PC-3 (cell line): ENCODE measurements at places on chromosomes 16 and 17. TPM values are rescaled to one million over a fixed set of nuclear protein-coding genes. Genes with fewer than 3 reads are reported as not detected.

- peak; percentile 48 for DNase-seq
Observed at GRCh38 chr17:41959336-41960095, 7.1 kb upstream of the CNP start.

- DNase-seq: no peak
Observed at GRCh38 chr16:56862776-56863175, 2.2 kb upstream of the SLC12A3 start.

- DNase-seq: no peak
Observed at GRCh38 chr16:23836078-23836403, 258 bp downstream of the PRKCB start.

DNA sequence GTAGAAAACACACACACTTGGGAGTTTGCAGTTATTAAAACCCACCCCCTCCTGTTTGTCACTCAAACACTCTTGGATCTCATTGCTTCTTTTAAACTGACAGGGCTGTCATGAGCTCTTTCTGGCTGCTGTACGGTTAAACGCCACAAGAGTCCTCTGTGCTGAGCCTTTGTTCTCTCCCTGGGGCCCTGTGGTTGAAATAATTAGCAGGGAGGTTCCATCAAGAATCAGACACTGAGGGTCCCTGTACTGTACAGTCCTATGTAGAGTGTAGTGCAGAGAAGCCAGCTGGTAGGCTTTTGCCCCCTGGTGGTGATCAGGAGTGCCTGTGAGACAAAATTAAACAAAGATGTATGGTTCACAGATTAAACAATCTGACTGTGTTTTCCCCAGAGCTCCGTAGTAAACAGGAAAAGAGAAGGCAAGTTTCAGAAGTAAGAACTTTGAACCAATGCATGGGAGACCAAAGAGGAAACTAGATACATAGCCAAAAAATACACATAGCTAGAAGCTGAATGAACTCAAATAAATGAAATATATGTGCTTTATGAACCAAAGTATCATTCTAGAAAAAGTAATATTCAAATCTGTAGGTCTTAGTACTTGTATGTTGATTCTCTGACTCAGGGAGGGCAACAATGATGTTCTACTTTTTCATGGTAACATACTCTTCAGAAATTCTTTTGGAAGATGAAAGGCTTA is 1.4 kb upstream of the SSH2 start:
- peak; percentile 62 for DNase-seq

GRCh38 chr17:74954665-74955421 is 17.7 kb downstream of the HID1 start:
- DNase-seq: no peak

- peak; percentile 63 for DNase-seq
Observed at GRCh38 chr17:8991514-8992285, 26.2 kb upstream of the PIK3R5 start.

DNA sequence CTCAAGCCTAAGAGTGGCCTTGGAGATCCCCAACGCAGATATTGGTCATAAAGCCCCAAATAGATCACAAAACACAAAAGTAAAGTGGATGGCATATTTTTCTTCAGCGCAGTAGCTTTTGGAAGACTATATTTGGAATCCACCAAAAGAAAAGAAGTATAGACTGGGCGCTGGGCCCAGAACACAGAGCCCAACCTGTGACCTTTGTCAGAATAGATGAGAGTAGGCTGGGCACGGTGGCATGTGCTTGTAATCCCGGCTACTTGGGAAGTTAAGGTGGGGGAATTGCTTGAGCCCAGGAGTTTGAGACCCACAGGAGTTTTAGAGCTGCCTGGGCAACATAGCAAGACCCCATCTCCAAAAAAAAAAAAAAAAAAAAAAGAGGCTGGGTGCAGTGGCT is 14.6 kb downstream of the SCIMP start:
- DNase-seq: no peak

- peak; percentile 48 for DNase-seq
Observed at GRCh38 chr16:80948886-80949493, 57.7 kb downstream of the CMC2 start.

DNA sequence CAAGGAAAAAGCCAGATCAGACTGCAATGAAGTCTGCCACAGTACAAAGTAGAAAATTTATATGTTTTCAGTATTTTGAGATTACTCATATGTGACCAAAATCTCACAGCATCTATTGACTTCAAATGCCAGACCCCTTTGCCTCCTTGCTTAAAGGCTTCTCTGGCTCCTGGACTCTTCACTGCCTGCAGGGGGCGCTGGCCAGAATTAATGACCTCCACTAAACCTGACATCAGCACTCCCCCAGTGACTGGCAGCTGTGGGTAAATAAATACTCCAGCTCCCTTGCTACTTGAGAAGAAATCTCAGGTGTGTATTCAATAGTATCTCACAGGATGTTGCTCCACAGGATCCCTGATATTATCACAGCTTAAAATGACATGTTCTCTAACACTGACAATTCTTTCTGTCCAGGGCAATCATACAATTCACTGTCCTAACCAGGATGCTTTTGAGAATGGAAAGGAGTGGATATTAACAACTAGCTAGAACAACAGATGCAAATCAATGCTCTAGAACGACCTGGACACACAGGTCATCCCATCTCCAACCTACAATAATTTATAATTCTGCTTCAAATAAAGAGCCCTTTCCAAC is 4.0 kb downstream of the BECN1 start:
- DNase-seq: peak; percentile 69

- DNase-seq: no peak
Observed at GRCh38 chr16:20410121-20410723, 888 bp downstream of the ACSM5 start.

DNA sequence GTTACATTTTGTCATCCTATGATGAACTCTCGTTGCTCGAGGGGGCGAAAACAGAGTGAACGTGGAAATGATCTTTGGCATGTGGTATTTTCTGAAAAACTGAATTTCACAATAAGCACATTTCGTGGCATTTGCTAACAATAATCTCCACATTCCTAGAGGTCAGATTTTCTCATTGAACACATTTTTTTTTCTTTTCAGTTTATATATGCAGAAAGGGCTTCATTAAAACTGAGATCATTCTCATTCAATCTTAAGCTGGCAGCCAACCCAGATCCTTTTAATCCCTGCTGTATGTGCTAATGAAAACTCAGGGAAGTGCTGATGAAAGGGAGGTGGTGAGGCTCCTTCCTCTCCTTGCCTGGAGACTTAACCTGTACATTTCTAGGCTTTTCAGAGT is 52.6 kb downstream of the PRKCA start:
- DNase-seq: no peak

GRCh38 chr17:39927929-39928857 is 661 bp downstream of the LRRC3C start:
- no peak for DNase-seq

GRCh38 chr16:56047307-56048234 is 143.7 kb upstream of the GNAO1 start:
- no peak for DNase-seq

DNA sequence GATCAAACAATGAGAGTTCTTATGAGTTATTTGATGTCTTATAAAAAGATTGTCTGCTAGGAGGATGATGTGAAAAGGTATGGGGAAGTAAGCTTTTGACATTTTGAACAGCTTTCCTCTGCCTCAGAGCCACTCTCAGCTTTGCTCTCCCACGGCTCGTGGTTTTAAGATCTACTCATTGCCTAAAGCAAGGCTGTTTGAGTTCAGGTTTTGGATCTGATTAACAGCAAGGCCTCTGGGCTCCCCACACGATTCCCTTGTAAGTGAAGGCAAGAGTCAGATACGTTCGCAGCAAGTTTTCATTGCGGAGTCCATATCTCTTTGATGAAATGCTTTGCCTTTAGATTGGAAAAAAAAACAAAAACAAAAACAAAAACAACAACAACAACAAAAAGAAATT is 515.0 kb upstream of the SALL1 start:
- no peak for DNase-seq

DNA sequence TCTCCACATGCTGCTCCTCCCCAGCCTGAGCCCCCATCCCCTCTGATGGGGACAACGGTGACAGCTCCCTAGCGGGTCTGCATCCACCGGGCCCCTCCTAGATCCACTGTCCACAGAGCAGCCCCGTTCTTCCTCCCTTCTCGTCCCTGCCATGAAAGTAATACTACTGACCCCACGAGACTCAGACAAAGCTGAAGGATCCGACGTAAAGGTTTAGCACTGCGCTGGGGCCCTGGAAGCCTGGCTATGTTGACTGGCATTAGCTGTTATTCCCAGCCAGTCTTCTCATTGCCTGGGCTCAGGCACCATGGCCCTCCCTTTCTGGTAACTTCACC is 30.7 kb downstream of the VAC14 start:
- DNase-seq: no peak

DNA sequence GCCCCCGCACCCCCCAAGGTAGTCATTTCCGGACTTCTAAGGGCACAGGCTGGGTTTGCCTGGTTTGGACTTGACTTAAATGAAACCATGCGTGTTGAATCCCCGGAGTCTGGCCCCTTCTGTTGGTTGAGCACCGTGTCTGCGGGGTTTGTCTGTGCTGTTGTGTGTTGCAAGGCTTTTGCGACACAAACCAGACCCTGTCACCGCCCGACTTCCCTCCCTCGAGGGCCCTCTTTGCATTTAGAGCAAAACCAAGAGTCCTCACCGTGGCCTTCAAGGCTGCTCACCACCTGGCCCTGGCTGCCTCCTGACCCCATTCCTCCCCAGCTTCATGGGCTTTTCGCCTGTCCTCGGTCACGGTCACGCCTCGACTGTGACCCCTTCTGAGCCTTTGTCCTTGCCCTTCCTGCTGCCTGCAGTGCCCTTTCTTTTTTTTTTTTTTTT is 7.4 kb downstream of the CRISPLD2 start:
- no peak for DNase-seq

GRCh38 chr16:70725024-70725911 is 39.4 kb upstream of the MTSS2 start:
- no peak for DNase-seq

GRCh38 chr16:67504031-67505021 is 21.0 kb upstream of the AGRP start:
- peak; percentile 35 for DNase-seq

- no peak for DNase-seq
Observed at GRCh38 chr17:82970067-82970466, 109.3 kb upstream of the METRNL start.

DNA sequence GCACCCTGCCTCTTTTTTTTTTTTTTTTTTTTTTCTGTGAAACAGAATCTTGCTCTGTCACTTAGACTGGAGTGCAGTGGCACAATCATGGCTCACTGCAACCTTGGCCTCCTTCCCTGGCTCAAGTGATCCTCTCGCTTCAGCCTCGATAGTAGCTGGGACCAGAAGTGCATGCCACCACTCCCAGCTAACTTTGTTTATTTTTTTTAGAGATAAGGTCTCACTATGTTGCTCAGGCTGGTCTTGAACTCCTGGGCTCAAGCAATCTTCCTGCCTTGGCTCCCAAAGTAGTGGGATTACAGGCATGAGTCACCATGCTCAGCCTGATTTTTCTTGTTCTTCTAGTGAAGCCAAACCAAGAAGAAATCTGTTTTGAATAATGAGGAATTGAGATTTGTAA is 25.0 kb downstream of the CDK12 start:
- peak; percentile 8 for DNase-seq

- DNase-seq: peak; percentile 100
Observed at GRCh38 chr17:59829217-59830006, 63.3 kb downstream of the TUBD1 start.

DNA sequence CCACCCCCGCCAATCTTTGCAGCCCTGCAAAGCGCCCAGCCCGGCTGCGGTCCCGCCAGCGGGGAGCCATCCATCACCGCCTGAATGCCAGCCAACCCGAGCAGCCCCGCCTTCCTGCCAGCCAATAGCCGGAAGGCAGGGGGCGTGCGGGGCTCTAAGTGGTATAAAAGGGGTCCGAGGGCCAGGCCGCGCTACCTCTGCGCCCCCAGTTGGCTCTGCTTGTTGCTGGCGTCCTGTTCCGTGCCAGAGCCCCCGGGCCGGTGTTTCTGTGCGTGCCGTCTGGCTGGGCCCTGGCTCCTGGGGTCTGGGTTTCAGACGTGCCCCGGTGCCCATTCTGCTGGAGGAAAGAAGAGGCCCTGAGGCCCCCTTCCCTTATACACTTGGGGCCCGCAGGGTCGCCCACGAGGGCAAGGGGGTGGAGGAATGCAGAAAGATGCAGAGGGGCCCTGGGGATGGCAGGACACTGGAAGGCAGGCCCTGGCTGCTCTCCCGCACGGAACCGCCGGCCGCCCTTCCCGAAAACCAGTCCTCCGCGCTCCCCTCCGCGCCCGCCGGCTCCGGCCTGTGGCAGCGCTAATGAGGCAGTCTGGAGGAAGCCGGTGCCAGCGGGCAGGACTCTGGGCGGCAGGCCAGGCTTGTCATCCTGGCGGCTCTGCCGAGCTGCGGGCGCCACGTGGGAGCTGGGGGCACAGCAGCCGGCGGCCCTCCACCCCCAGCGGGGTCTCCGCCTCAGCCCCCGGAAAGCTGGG is 14.0 kb downstream of the COPZ2 start:
- DNase-seq: peak; percentile 94

GRCh38 chr17:4950075-4950745 is 709 bp upstream of the ENO3 start:
- DNase-seq: peak; percentile 11

- peak; percentile 32 for DNase-seq
Observed at GRCh38 chr17:9670596-9670995, 25.3 kb downstream of the USP43 start.

DNA sequence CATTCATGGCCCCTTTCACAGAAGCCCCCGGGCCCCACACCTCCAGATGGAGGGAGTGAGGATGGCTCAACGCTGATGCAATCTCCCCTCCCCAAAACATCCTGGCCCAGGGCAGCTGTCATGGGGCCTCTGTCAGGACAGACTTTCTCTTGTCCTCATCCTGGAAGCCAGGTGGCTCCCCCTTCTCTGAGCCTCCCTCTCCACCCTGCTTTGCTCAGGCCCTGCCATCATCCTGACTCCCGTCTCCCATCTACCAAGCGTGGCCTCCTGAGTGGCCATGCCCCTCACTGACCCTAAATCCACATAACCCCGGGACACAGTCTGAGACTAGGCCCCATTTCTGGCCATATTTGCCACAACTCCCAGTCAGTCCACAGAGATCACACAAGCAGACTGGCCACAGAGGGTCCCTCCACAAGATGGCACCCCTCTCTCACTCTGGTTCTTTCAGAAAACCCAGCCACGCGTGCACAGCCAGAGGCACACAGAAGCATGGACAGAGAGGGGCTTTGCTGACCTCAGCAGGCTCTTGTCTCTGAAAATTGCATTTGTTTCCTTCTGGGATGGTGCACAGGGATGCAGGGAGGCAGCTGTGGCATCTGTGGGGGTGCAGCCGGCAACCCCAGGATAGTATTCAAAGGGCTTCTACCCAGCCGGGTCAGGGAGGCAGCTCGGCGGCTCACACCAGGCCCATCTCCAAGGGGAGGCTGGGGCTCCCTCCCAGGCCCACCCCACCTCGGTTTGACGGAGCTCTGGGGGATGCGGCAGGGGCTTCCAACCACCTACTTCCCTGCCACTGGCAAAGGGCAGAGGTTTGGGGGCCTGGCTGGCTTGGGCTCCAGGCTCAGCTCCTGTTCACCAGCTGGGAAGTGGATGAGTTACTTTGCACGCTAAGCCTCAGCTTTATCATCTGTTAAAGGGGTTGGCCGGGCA is 16.9 kb downstream of the DOC2B start:
- DNase-seq: peak; percentile 21

PERCC1 gene
- total RNA-seq: not detected in 2 replicates

SLC9A5 gene
- 0.81 and 1.1 TPM in 2 replicates for total RNA-seq

SLC25A39 gene
- total RNA-seq: 726 and 797 TPM in 2 replicates

TP53TG3 gene
- total RNA-seq: not detected in 2 replicates

RBFOX1 gene
- not detected in 2 replicates for total RNA-seq

ITGB4 gene
- total RNA-seq: 273 and 362 TPM in 2 replicates

SP6 gene
- 3.1 and 3.9 TPM in 2 replicates for total RNA-seq

DNAI2 gene
- not detected in 2 replicates for total RNA-seq

KRT33A gene
- not detected in 2 replicates for total RNA-seq

NGFR gene
- total RNA-seq: 0.29 TPM in 1 of 2 replicates, not detected in the other

SMIM36 gene
- not detected in 2 replicates for total RNA-seq

RASL10B gene
- total RNA-seq: 0.52 and 0.77 TPM in 2 replicates

ATF7IP2 gene
- total RNA-seq: 6.2 and 11.6 TPM in 2 replicates

FOXN1 gene
- not detected in 2 replicates for total RNA-seq

KRT14 gene
- total RNA-seq: 0.15 TPM in 1 of 2 replicates, not detected in the other

IL21R gene
- total RNA-seq: 0.55 TPM in 1 of 2 replicates, not detected in the other
